ENCODE measurements at places on chromosomes 2 and 18.

DNA sequence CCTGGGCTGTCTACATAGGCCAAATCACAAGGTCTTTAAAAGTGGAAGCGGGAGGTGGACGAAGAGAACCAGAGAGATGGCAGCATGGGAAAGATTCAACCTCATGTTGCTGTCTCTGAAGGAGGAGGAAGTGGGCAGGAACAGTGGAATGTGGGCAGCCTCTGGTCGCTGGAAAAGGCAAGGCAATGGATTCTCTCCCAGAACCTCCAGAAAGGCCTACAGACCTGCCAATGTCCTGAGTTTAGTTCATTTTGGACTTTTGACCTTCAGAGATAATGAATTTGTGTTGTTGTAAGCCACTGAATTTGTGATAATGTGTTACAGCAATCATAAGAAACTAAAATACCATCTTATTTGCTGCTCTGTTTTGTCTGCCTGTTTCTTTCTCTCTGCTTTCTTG lies 122.5 kb downstream of the RNF152 start:
- no peak for DNase-seq

DNA sequence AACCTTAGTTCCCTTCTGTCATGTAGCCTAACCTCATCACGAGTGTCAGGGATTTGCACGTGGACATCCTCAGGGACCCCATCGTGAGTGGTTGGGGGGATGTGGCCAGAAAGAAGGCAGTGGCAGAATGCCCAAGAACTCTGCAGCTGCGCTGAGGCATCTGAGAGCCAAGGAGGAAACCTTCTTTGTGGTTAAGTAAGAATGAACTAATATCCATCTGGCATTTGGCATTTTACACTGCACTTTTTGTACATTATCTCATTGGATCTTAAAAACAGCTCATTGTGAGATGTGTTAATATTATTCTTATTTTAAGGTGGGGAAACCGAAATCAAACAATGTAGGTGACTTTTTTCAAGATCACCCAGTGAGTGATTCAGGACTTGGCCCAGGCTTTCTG lies 32.6 kb upstream of the APCDD1 start:
- DNase-seq: no peak

GRCh38 chr2:40448476-40449079 lies 3.3 kb downstream of the SLC8A1 start:
- DNase-seq: no peak

DNA sequence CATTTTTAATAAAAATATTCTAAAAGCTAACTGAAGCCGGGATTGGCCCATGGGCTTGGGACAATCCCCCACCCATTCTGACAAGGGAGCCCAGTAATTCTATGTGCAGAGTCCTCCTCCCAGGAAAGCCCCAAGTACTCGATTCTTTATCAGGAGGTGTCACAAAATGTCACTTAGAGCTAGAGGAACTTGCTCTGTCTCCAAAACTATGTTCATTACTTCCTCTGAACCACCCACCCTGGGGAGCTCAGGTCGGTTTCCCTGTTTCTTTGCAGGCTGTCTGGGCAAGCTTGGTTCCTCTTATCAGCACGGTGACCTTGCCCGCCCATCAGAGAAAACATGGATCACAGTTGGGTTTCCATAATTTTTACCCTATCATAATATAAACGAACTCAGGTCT lies 430.6 kb upstream of the ID2 start:
- no peak for DNase-seq

DNA sequence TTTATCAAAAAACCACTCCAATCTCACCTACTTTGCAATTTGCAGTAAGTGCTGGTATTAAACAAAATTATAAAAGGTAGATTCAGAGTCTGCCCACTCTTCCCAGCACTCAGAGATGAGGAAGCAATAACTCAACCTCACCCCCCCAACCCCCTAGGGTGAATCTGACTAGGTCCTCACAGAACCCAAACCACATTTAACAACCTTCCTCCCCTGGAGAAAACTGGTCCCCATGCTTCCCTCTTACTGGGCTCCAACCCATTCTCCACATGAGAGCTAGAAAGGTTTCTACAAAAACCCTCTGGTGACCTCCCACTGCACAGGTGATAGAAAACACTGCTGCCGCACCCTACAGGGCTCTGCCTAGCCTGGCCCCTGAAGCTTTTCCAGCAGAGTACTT lies 40.5 kb upstream of the BMP10 start:
- no peak for DNase-seq

DNA sequence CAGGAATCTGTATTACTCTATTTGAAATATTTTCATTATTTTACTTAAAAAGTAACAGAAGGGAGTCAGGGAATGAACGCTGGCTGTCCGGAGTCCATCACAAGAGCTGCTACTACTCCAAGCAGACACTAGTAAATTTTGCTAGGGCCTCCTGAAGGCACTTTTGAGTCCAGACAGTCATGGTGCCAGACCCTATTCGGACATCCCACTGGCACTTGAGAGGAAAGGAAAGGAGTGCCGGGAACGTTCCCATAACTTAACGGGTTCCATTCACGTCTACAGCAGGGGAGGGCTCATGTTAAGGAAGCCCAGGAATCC lies 563 bp upstream of the GMCL1 start:
- DNase-seq: no peak

DNA sequence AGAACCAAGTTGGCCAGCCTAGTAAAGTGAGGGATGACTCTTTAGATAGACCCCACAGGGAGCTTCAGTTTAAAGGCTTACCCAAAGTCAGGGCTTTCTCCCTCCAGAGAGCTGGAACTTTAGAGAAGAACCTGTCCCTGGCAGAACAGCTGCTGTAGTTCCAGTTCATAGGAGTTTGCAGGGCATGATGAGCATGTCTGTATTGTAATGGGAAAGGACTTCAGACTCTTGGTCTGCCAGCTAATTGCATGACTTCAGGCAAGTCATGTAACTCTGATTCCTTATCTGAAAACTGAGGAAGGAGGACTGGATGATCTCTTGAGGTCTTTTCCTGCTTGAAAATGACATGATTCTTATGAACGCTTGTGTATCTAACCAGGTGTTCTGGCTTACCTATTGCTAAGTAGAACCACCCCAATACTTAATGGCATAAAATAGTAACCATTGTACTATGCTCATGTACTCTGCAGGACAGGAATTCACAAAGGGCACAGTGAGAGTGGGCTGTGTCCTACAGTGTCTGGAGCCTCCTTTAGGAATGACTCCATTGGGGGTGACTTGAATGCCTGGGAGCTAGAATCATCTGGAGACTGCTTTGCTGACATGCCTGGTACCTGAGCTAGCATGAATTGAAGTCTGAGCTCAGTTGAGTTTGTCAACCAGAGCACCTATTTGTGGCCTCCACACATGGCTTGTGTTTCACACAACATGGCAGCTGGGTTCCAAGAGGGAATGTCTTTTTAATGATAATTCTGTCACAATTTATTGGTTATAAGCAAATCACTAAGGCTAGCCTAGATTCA lies 18.9 kb downstream of the SP5 start:
- no peak for DNase-seq

GRCh38 chr2:157853211-157853610 lies 22.9 kb downstream of the ACVR1 start:
- no peak for DNase-seq

- no peak for DNase-seq
Measured at GRCh38 chr18:37322492-37323035, 243.0 kb downstream of the CELF4 start.

DNA sequence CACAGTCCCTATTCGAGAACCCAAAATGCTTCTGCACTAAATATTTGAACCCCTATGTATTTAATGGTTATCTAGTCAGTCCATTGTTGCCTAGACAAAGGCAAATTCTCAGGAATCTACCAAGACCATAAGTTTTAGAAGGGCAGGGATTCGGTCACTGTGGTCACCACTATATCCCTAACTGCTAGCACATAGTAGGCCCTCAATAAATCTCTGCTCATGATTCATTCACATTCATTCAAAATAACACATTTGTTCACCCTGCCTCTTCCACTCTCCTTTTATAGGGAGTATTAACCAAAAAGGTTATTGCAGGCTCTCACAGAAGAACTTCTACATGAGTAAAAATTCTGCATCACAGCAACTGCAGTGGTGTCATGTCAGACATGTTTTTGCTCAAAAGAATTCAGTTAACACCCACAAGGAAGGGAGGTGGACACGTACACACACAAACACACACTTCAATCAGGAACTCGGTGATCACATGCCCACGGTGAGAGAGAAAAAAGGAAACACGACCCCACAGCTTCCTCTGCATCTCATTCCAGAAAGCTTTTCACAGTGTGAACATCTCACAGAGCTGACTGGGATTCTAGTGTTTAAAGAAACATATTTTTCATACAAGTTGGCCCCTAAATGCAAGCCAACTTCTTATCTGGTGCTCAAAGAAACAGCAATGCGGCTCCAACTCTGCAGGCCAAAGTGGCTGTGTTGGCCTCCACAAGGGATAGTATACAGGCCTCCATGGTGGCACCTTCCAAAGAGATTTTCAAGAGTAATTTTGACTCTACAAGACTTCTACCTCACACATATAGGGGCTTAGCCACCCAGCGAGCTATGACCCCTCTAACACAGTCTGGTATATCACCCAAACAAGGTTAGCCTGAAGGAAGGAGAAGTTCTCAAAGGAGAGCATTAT lies 98.0 kb downstream of the ANKRD44 start:
- DNase-seq: no peak

GRCh38 chr2:162646794-162647193 lies 191.8 kb downstream of the KCNH7 start:
- DNase-seq: no peak

DNA sequence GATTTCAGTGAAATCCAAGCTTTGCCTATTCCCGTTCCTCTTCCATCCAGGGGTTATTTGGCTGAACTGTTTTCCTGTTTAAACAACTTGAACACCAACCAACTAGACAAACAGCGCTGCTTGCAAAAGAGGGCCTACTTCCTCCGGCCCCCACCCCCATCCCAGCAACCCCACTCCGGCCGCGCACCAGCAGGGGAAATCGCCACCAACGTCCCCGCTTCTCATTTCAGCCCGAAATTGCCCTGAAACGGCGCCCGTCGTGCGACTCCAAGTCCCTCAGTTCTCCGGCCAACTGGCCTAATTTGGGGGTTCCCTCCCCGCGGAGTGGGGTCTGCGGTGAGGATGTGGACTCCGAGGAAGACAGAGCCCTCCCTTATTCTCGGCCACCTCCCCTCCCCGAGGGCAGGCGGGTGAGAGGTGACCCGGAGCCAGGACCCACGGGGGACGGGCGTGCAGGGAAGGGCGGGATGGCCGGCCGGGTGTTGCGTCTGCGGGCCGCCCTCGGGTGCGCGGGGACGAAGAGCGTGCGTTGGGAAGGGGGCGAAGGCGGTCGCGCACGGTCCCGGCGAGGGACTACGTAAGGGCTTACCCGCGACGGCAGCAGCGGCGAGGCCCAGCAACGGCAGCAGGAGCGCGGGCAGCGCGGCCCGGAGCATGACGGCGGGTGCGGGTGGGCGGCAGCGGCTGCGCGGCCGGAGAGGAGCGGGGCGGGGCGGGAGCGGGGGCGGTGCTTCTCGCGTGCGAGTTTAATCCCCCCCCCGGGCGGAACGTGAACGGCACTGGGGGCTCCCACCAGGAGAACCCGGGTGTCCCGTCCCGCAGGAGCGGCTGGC lies at the start of gene CD302:
CD302 (minus strand) TSS at position 666 of the 833 bp plus-strand sequence; CDS start at position 656, 10 bp downstream.
- no peak for DNase-seq
